ENCODE measurements at places on chromosomes 7 and 10.

- DNase-seq: no peak
Observed at GRCh38 chr10:99784016-99784726, 1.7 kb downstream of the ABCC2 start.

DNA sequence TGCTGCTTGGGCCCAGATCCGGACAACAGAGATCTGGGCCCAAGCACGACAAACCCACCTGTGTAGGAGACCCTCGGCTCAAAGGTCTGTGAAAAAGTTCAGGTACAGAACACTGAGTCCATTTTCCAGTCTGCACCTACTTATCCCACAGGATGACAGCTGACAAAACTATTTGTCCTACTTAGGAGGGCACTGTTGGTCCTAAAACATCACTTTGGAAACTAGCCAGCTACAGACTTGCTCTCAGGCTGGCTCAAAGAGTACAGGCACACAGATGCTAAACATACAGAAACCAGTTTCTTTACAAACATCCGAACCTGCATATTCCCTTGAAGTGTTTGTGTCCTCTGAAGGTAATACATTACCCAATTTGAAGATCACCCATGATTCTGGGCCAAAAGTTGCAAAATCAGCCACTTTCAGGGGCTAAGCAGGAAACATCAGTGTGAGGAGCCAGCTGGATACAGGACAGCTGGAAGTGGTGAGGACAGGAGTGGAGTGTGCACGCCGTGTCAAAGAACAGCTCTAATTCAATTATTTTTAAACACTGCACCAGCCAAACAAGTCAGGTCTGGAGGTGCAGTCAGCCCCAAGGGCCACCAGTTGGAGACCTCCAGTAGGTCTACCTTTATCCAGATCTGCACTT is 88.5 kb downstream of the NOC3L start:
- no peak for DNase-seq

DNA sequence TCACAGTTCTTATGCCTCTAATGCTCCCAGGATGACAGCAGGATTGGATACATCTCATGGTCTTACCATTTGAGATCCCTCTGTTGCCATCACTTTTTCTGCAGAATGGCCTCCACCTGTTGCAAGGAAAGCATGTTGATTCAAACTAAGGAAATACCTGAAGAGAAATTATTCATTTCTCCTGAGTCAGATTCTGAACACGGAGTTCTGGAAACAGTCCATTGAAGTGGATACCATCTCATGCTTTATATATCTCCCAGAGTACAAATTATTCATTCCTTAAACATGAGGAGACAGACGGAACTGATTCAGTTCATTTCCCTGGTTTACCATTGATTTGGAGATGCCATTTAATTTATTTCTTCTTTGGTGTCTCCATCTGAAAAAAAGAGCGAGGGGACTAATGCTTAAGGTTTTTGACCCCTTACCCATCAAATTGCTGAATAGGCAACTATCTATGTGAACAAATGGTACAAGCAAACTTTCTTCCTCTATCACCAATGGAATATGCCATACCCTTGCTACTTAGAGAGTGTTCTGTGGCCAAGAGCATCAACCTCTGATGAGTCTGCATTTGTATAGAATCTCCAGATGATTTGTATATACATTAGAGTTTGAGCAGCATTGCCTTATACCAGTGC is 305.0 kb upstream of the LRGUK start:
- DNase-seq: no peak

DNA sequence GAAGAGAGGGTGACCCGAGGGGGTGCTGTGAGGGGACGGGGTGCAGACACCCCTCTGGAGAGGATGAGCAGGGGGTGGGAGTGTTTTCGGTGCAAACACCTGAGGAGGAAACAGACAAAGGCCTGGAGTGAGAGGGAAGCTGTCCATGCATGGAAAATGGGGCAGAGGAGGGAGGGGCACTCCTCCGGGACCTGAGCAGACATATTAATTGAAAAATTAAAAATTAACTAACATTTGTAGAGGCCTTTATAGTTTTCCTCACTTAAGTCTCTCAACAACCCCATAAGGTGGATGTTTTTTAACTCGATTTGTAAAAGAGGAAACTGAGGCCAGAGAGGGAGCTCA is 1.2 kb downstream of the VPS37D start:
- no peak for DNase-seq

DNA sequence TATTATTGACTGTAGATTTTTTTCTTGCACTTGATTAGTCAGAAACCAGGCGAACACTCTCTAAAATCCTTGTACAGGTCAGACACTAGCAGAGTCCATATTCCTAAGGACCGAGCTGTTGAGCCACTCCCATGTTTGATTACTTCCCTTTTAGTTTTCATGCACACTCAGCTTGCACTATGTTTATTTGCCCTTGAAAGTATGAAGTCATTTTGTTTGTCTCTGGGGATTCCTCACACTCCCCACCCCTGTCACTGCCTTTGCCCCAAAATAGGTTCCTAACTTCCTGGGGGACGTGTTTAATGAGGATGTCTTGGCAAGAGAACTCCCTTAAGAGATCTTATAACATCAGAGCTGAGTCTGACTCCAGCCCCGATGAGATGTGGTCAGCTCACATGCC is 182.1 kb downstream of the EVX1 start:
- DNase-seq: no peak

- DNase-seq: no peak
Observed at GRCh38 chr10:76939933-76940468, 697.6 kb downstream of the KCNMA1 start.

DNA sequence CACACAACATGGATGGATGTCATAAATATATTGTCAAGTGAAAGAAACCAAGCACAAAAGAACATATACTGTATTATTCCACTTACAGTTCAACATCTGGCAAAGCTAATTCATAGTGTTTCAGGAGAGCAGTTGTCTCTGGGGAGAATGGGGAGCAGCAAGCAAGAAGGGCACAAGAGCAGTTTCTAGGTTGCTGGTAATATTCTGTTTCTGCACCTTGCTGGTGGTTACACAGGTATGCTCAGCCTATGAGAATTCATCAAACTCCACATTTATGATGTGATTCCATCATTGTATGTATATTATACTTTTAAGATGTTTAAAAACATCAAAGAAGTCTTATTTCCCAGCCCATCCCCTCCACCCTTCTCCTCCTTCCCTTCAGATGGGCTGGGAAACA is 18.1 kb upstream of the PALS2 start:
- DNase-seq: no peak

DNA sequence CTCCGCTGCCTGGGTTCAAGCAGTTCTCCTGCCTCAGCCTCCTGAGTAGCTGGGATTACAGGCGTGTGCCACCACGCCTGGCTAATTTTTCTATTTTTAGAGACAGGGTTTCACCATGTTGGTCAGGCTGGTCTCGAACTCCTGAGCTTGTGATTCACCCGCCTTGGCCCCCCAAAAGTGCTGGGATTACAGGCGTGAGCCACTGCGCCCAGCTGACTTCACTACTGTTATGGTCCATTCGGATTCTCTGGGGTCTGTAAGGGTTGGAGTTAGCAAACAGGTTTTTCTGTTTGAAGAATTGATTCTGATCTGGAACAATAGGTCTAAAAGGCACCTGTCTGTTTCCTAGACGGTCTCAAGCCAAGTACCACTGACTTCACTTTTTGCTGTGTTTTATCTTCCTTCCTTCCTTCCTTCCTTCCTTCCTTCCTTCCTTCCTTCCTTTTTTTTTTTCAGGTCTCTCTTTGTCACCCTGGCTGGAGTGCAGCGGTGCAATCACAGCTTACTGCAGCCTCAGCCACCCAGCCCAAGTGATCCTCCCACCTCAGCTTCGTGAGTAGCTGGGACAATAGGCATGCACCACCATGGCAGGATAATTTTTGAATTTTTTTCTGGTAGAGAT is 192.2 kb downstream of the CAMK1D start:
- no peak for DNase-seq

- DNase-seq: no peak
Observed at GRCh38 chr10:69916118-69916517, 114.4 kb downstream of the COL13A1 start.

GRCh38 chr7:66303454-66304155 is 98.5 kb downstream of the TPST1 start:
- no peak for DNase-seq

GRCh38 chr10:10346390-10347150 is 671.1 kb upstream of the CELF2 start:
- no peak for DNase-seq

- no peak for DNase-seq
Observed at GRCh38 chr7:147483634-147484292, 1106.8 kb upstream of the C7orf33 start.

GRCh38 chr7:35695473-35695850 is 527 bp upstream of the HERPUD2 start:
- DNase-seq: no peak

- no peak for DNase-seq
Observed at GRCh38 chr10:80598951-80599350, 61.2 kb downstream of the SH2D4B start.

DNA sequence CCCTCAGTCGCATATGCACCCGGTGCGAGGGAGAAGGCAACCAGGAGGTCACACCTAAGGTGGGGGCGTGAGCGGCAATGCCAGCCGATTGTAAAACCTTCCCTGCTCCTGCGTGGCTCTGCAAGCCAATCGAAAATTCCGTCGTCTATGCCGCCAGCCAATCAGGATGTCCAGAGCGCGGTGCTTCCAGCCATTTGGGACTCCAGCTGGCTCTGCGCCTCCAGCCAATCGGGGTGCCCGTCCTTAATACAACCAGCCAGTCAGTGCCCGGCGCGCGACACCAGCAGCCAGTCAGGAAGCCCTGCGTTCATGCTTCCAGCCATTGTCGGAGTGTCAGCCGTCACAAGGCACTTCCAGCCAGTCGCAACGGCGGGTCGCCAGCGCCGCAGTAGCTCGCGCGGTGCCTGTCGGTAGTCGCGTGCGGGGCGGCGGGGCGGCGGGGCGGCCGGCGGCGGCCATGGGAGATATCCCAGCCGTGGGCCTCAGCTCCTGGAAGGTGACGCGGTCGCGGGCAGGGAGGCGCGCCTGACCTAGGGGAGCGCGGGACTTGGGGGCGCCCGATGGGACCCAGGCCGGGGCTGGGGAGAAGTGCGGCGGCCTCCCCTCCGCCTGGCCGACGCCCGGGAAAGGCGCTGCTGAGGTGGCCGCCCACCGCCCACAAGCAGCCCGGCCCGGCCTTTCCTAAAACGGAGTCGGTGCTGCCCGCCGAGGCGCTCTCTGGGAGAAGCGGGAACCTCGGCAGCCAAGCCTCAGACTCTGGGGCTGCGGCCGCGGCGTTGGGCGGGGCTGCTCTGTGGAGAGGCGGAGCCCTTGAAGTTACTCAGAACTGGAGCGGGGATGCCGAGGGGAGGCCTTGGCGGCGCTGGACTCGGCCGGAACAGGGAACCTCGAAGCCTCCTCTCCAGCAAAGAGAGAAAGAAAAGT is at the start of gene AKR1E2:
TSS of gene AKR1E2 (plus strand) at position 340 of the 924 bp plus-strand sequence. CDS start at position 458, 118 bp downstream.
- peak; percentile 55 for DNase-seq

- no peak for DNase-seq
Observed at GRCh38 chr7:128165927-128166420, 75.1 kb upstream of the LEP start.

- DNase-seq: no peak
Observed at GRCh38 chr7:131692131-131692960, 135.9 kb upstream of the PODXL start.

GRCh38 chr7:27124096-27124901 is 6.3 kb downstream of the HOXA4 start:
- no peak for DNase-seq

- no peak for DNase-seq
Observed at GRCh38 chr7:134500982-134501381, 26.4 kb upstream of the AKR1B10 start.

GRCh38 chr7:653829-654764 is 72.4 kb upstream of the DNAAF5 start:
- DNase-seq: no peak

DNA sequence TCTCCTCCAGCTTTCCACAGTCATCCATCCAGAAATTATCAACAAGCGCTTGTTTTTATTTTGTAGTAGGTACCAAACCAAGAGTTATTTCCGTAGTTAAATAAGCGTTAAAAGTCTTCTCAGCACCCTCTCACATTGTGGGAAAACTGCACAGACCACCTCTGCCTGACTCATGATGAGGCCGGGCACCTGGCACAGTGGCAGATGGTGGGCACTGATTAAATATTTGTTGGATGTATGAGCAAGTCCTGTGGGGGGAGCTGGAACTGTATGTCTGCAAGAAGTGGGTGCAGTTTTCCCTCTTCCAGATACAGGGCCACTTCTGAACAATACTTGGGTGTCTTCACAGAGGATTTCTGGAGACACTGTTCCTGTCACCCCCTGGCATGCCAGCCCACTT is 5.3 kb upstream of the REPIN1 start:
- DNase-seq: no peak

DNA sequence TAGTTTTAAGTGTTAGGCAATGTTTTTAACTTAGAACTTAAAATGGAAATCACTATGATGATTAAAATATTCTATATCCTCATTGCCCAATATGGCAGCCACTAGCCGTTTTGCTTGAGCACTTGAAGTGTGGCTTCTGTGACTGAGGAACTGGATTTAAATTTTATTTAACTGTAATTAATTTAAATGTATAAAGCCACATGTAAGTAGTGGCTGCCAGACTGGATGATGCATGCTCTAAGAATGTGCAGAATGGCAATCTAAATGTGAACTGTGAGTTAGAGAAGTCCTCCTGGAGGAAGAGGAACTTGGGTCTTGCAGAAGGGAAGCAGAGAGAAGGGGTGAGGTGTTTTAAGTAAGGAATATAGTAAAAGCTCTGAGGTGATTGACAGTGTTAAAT is 451.4 kb downstream of the SUGCT start:
- no peak for DNase-seq

DNA sequence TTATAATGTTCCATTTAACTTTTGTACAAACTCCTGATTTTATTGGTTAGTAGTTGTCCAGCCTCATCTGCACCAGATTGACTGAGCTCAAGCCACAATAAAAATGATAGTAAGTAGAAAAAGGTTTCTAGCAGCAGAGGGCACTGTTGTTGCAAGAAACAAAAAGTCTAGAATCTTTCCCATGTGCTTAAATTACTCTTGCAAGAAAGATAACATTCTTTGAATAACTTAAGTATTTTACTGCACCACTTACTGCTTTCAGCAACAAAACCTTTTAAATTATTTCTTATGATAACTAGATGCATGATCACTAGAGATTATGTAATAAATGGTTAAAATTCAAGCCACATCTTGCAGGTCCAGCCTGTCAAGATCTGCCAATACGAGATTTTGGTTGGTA is 27.0 kb downstream of the LMOD2 start:
- DNase-seq: no peak

DNA sequence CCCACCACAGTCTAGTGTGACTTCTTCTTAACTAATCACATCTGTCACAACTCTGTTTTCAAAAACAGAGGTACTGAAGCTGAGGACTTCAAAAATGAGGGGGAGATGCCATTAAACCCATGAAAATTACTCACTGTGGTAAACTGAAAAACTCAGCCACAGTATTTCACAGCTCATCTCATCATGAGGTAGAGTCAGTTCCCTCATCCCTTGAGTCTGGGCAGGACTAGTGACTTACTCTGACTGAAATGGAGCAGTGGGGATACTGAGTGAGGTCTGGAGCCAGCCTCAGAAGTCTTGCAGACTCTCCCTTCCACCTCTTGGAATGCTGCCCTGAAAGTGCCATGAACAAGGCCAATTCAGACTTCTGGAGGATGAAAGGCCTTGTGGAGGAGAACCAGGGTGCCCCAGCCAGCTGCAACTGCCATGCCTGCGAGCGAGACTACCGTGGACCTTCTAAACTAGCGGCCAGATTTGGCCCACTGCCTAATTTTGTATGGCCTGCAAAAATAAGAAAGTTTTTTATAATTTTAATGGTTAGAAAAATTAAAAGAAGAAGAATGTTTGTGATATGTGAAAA is 24.7 kb upstream of the ANKRD1 start:
- DNase-seq: no peak

GRCh38 chr7:129774359-129774758 is 162.8 kb downstream of the NRF1 start:
- DNase-seq: no peak

GRCh38 chr7:88437132-88437531 is 130.4 kb upstream of the STEAP4 start:
- DNase-seq: no peak
